ENCODE measurements at places on chromosomes 7 and 10.
A peak's percentile ranks its signal among the peaks of the same experiment; 100 is the strongest.

- no peak overlapping the region for H3K27ac ChIP-seq
- H3K4me3 ChIP-seq, result no peak overlapping the region
- H3K4me1 ChIP-seq, result no peaks in the 10 kb centered on the region
- H3K36me3 ChIP-seq, result no peaks in the 10 kb centered on the region
These were observed 65.8 kb upstream of the PRSS58 start for GRCh38 chr7:142323706-142324105.

- no peak overlapping the region for H3K4me3 ChIP-seq
- H3K27me3 ChIP-seq, result no peaks in the 10 kb centered on the region
- no peaks in the 10 kb centered on the region for H3K36me3 ChIP-seq
- DNase-seq, result no peak
- no peaks in the 10 kb centered on the region for H3K4me1 ChIP-seq
These were observed 87.9 kb downstream of the PAXIP1 start for GRCh38 chr7:154914996-154915380.

- no peak overlapping the region for H3K4me3 ChIP-seq
- no peak for DNase-seq
- H3K27ac ChIP-seq, result no peak overlapping the region
- H3K36me3 ChIP-seq, result no peaks in the 10 kb centered on the region
These were observed 198.6 kb upstream of the BMPER start for GRCh38 chr7:33706771-33707200.

GRCh38 chr10:61890881-61891409 is 10.6 kb upstream of the ARID5B start:
- no peak overlapping the region for H3K4me3 ChIP-seq
- H3K36me3 ChIP-seq, result no peaks in the 10 kb centered on the region
- no peak overlapping the region for H3K27ac ChIP-seq
- peaks cover 12% of the 10 kb centered on the region for H3K4me1 ChIP-seq
- no peaks in the 10 kb centered on the region for H3K27me3 ChIP-seq

DNA sequence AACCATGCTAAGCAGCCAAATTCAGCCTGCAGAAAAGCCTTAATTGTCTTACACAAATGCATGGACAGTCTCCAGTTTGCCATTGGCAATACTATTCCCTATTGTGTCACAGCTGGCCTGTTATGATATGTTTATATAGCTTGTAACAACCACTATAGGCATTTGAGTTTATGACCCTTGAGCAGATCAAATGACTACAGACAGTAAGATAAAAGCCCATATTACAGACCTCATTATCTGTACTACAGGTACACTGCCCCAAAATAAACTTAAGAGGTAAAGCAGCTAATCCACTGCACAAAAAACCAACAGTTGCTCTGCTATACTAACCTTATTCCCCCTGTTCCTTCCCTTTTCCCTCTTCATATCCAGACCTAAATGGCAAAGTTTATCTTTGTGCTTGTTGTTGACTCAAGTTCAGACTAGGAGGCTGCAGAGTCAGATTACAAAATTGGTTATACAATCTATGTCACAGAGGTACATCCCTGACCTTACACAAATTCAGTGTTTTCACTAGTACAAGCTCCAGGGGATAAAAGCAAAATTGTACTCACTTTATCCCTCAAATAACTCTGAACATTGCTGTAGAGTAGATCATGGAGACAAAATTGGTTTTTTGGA is 218.4 kb downstream of the GRM8 start:
- no peak overlapping the region for H3K4me3 ChIP-seq
- no peak for DNase-seq

DNA sequence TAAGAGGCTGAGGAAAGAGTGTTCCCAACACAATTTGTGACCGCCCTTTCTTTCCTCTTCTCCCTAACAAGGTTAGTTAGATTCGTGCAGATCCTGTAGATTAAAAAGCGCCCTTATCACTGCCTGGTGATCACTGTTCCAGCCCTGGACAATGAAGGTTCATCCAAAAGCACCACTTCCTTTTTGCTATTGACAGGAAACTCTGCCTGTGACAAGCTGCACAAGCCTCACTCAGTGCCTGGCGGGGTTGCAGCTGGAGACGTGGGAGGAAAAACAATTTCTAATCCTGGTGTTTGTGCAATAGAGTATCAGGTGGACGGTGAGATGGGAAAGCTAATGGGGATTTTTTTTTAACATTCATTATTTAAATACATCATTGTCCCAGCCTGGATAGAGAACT is 105.9 kb upstream of the CAV2 start:
- H3K27ac ChIP-seq, result no peak overlapping the region
- H3K36me3 ChIP-seq, result no peaks in the 10 kb centered on the region
- no peaks in the 10 kb centered on the region for H3K27me3 ChIP-seq
- H3K4me1 ChIP-seq, result no peaks in the 10 kb centered on the region

DNA sequence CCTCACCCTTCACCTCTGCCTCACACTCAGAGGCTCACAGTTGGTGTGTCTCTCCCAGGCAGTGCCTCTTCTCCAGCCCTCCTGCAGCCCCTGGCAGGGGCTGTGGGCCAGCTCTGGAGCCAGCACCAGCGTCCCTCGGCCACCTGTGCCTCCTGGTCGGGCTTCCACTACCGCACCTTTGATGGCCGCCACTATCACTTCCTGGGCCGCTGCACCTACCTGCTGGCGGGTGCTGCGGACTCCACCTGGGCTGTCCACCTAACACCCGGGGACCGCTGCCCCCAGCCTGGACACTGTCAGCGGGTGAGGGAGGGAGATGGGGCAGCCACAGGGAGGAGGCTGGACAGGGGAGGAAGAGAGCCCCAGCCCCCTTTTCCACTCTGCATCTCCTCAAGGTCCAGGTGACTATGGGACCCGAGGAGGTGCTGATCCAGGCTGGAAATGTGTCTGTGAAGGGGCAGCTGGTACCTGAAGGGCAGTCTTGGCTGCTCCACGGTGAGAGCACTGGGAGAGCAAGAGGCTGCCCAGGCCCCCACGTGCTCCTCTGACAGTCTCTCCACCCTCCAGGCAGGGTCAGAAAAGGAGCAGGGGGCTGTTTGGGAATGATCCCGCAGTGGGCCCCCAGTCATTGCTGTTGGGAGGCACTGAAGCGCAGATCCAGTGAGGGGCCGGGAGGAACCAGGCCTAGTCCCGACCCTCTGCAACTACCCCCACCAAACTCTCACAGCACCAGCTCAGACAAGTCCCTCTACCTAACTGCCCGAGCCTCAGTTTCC is 4.4 kb upstream of the ZNF467 start:
- no peak for DNase-seq
- no peaks in the 10 kb centered on the region for H3K27me3 ChIP-seq
- H3K4me3 ChIP-seq, result no peak overlapping the region

DNA sequence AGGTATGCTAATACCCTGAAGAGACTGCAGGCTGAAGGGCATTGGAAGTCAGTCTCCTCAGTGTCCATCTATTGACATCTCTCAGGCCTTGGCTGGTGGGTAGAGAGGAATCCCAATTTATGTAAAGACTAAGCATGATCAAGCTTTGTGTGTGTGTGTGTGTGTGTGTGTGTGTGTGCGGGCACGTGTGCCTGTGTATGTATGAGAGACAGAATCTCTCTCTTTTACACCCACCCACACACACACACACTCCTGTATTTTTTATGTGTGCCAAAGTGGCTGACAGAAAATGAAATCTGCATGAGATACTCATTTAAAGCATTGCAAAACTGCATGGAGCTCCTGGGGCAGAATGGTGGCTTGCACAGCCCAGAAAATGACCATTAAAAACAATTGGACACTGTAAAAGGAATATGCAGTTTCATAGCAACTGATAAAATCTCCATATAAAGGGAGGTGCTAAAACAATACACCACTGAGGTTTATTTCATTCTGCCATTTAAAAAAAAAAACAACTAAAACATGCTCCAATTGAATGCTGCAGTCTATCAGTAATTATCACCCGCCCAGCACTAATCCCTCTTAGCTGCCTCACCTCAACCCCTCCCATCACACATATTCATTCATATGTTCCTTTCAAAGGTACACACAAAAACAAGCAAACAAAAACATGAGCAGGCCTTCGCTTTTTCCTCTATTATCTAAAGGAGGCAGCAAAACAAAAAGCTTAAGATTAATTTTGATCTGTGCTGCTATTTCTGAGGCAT is 385.0 kb downstream of the KCNMA1 start:
- H3K27me3 ChIP-seq, result no peaks in the 10 kb centered on the region

GRCh38 chr7:95777269-95777668 is 4.9 kb downstream of the DYNC1I1 start:
- no peaks in the 10 kb centered on the region for H3K4me1 ChIP-seq
- H3K36me3 ChIP-seq, result no peaks in the 10 kb centered on the region
- no peak overlapping the region for H3K4me3 ChIP-seq
- no peak for DNase-seq
- no peak overlapping the region for H3K27ac ChIP-seq

GRCh38 chr7:30278376-30278775 is 6.0 kb upstream of the ZNRF2 start:
- no peaks in the 10 kb centered on the region for H3K27me3 ChIP-seq
- H3K4me1 ChIP-seq, result peaks cover 75% of the 10 kb centered on the region
- DNase-seq, result no peak
- peak overlapping the region; percentile 71 for H3K27ac ChIP-seq
- H3K36me3 ChIP-seq, result no peaks in the 10 kb centered on the region

GRCh38 chr7:140625908-140626868 is 14.4 kb downstream of the DENND2A start:
- DNase-seq, result no peak
- H3K27ac ChIP-seq, result no peak overlapping the region
- H3K4me1 ChIP-seq, result peaks cover 5% of the 10 kb centered on the region
- H3K27me3 ChIP-seq, result no peaks in the 10 kb centered on the region

DNA sequence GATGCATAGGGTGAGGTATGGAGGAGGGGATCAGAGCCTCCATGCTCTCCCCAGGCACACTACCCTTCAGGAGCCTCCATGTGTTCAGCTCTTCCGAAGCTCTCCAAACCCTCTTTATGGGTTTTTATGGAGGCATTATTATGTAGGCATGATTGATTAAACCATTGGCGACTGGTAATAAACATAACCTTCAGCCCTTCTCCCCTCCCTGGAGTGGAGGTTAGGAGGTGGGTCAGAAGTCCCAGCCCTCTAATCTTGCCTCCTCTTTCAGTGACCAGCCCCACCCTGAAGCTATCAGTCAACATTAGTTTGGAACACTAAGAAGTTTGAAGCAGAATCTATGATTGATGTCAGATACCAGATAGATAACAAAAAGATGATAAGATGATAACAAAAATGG is 23.3 kb downstream of the CAPZA2 start:
- peaks cover 9% of the 10 kb centered on the region for H3K4me1 ChIP-seq
- H3K27ac ChIP-seq, result no peak overlapping the region
- no peak overlapping the region for H3K4me3 ChIP-seq
- peaks cover 42% of the 10 kb centered on the region for H3K36me3 ChIP-seq

- H3K27me3 ChIP-seq, result no peaks in the 10 kb centered on the region
- no peak for DNase-seq
These were observed 7.6 kb upstream of the UNC5B start for GRCh38 chr10:71204746-71205145.

DNA sequence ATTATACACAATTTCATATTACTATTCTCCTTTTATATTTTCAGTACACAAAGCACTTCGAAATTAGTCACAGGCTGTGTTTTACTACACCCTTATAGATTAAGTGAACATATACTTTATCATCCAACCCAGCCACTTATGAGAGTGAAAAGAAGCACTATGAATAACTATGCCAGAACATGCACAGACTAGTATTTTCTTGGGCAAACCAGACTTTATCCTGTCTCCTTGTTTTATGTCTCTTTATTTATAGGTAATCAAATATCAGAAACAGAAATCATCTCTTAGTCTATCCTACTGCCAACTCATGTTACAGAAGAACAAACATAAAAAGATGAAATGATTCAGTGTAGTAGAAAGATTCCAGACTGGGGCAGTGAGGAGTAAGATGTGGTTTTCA is 171.8 kb downstream of the GRM3 start:
- H3K27me3 ChIP-seq, result no peaks in the 10 kb centered on the region
- no peaks in the 10 kb centered on the region for H3K36me3 ChIP-seq
- no peak overlapping the region for H3K4me3 ChIP-seq
- no peak for DNase-seq
- H3K4me1 ChIP-seq, result no peaks in the 10 kb centered on the region

DNA sequence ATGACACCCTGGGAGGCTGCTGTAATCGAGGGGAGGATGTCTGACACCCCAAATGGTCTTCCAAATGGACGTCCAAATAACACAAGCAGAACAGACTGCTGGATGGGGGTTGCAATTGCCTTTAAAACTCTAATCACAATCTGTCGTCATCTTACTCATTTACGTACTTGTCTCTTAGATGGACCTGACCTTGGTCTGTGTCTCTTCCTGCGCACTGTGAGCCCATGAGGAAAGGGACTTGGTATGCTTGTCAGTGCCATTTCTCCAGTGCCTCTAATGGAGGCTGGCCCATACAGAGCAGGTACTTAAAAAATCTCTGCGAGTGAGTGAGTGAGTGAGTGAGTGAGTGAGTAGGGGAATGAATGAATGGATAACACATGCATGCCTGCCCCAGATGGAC is 93.3 kb downstream of the DLG5 start:
- H3K4me1 ChIP-seq, result peaks cover 21% of the 10 kb centered on the region
- no peaks in the 10 kb centered on the region for H3K27me3 ChIP-seq

GRCh38 chr10:16929069-16929468 is 111.8 kb upstream of the RSU1 start:
- no peaks in the 10 kb centered on the region for H3K36me3 ChIP-seq
- no peaks in the 10 kb centered on the region for H3K4me1 ChIP-seq
- no peak overlapping the region for H3K4me3 ChIP-seq
- H3K27me3 ChIP-seq, result no peaks in the 10 kb centered on the region
- no peak overlapping the region for H3K27ac ChIP-seq
- DNase-seq, result no peak

- no peaks in the 10 kb centered on the region for H3K4me1 ChIP-seq
- no peaks in the 10 kb centered on the region for H3K27me3 ChIP-seq
- no peak overlapping the region for H3K4me3 ChIP-seq
- H3K36me3 ChIP-seq, result no peaks in the 10 kb centered on the region
- DNase-seq, result no peak
These were observed 233.2 kb downstream of the RPS24 start for GRCh38 chr10:78266741-78267469.

- peaks cover 12% of the 10 kb centered on the region for H3K4me1 ChIP-seq
- no peak for DNase-seq
- no peaks in the 10 kb centered on the region for H3K27me3 ChIP-seq
- H3K4me3 ChIP-seq, result no peak overlapping the region
These were observed 108.5 kb downstream of the EVX1 start for GRCh38 chr7:27351137-27351536.

GRCh38 chr7:100894860-100895700 is 608 bp downstream of the ACHE start:
- H3K4me1 ChIP-seq, result peaks cover 16% of the 10 kb centered on the region
- H3K27me3 ChIP-seq, result no peaks in the 10 kb centered on the region
- peak overlapping the region; percentile 5 for H3K4me3 ChIP-seq
- no peaks in the 10 kb centered on the region for H3K36me3 ChIP-seq

DNA sequence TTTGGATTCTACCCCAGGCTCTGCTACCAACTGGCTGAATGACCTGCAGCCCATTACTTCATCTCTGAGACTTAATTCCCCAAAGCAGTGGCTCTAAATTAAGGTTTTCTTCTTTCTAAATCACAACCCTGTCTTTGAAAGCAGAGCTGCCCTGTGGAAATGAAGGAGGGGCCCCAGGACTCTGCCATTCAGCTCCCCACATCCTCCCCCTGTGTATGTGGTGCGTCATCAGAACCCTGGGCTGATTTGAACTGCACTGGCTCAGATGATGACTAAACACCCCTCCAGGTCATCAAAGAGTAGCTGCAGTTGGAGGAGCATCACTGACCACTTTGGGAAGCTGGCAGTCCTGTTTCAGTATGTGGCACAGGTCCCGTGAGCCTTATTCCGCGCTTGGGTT is 46.6 kb downstream of the BPGM start:
- H3K36me3 ChIP-seq, result no peaks in the 10 kb centered on the region
- H3K4me1 ChIP-seq, result no peaks in the 10 kb centered on the region
- H3K27ac ChIP-seq, result no peak overlapping the region
- no peaks in the 10 kb centered on the region for H3K27me3 ChIP-seq
- no peak for DNase-seq
- no peak overlapping the region for H3K4me3 ChIP-seq
